ENCODE measurements at places on chromosomes 3 and 15. TPM values are rescaled to one million over a fixed set of nuclear protein-coding genes. Genes with fewer than 3 reads are reported as not detected.
A peak's percentile ranks its signal among the peaks of the same experiment; 100 is the strongest.

DNA sequence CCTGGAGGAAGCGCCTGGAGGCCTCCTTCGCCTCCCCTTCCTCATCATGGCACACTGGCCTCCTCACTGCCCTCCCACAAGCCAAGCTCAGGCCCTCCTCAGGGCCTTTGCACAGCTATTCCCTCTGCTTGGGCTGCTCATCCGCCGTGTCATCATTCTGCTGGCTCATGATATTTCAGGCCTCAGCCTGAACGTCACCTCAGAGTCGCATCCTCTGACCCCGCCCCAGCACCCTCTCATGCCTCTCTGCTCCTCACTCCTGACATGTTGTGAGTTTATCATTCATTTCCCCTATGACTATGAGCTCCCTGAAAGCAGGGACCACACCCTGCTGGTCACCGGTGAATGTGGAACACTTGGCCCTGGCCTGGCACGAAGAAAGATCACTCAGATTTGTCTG is 20.7 kb upstream of the POC1A start:
- no peak for DNase-seq

DNA sequence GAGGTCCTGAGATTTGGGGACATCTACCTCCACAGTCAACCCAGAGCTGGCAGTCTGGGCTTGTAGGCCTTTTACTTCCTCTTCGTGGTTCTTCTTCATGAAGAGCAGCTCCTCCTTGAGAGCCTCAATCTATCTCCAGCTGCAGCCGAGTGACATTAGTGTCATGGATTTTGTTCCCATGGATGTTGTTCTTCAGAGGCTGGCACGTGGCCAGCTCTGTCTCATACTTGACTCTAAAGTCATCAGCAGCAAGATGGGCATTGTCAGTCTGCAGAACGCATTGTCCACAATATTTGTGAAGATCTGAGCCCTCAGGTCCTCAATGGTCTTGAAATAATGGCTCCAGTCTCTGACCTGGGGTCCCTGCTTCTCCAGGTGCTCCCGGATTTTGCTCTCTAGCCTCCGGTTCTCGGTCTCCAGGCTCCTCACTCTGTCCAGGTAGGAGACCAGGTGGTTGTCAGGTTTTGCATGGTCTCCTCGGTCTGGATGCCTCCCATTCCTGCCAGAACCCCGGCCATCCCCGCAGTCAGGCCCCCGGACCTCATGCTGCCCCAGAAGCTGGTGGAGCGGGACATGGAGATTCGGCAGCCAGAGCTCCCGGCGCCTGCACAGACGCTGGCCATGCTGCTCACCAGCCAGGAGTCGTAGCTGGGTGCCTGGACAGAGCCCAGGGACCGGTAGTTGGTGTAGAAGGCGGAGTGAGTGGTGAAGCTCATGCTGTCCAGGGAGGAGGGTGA is 3.4 kb upstream of the CCNL1 start:
- no peak for DNase-seq

DNA sequence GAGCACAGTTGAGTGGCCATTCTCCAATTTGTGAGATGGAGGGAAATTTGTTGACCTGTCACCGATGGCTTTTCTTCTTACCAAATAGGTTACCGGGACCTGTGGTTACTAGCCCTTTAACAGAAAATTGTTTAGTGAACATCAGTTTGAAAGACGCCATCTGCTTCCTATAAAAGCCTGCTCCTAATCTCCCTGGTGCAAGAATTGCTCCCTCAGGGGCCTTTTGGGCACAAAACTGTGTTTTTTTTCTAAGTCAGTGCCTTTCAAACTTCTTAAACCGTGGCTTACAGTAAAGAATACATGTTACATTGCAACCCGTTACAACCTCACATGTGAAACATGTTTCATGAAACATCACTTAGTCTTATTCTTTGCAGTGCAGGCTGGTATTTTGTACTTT is 15.0 kb downstream of the CACNA2D3 start:
- DNase-seq = no peak

- DNase-seq = peak; percentile 20
These were observed 36.2 kb downstream of the ZPLD1 start for GRCh38 chr3:102471001-102471400.

GRCh38 chr3:25748189-25748588 is 35.1 kb downstream of the NGLY1 start:
- DNase-seq = no peak

GRCh38 chr3:171279972-171280371 is 180.2 kb downstream of the TNIK start:
- no peak for DNase-seq

- DNase-seq = peak; percentile 78
These were observed 165.2 kb upstream of the UMPS start for GRCh38 chr3:124565013-124565412.

The RPL22L1 gene
- total RNA-seq = 150 TPM

- no peak for DNase-seq
These were observed 120.7 kb downstream of the EEFSEC start for GRCh38 chr3:128273841-128274573.

- no peak for DNase-seq
These were observed 45.4 kb downstream of the SLC6A1 start for GRCh38 chr3:11037976-11038375.

DNA sequence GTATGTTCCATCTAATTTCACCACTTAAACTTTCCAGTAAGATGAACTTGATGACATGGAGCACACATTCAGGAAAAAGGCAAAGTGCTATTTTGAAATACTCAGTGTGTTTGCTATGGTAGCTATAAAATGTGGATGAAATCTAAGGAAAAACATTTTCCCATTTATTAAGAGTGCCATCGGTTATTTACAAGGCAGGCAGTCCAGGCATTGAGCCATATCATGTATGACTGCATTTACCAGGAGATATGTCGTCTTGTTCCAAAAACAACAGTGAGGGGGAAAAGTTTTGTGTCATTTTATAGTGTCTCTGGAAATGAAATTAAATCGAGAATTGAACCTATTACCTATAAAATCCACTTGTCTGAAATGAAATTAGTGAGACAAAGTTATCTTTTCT is 13.7 kb downstream of the ANXA2 start:
- peak; percentile 8 for DNase-seq

- DNase-seq = no peak
These were observed 119.6 kb upstream of the SMAD3 start for GRCh38 chr15:66945842-66946241.

- peak; percentile 57 for DNase-seq
These were observed 97.4 kb upstream of the RNU6-1 start for GRCh38 chr15:67937153-67937761.

DNA sequence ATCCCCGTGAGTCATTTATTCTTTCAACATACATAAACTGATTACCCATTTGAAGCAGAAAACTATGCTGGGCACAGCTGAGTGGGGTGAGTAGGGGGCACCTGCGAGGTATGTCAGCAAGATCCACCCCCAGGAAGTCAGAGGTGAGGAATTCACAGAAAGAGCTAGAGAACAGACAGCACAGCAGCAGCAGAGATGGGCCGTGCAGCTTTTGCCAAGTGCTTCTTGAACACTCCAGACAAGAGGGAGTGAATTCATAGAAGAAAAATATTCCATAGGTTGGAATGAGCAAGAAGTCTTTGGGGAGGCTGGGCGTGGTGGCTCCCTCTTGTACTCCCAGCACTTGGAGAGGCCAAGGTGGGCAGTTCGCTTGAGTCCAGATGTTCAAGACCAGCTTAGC is 9.4 kb upstream of the ADCY5 start:
- no peak for DNase-seq

GRCh38 chr3:52434491-52435115 is 10.3 kb downstream of the SEMA3G start:
- DNase-seq = no peak

DNA sequence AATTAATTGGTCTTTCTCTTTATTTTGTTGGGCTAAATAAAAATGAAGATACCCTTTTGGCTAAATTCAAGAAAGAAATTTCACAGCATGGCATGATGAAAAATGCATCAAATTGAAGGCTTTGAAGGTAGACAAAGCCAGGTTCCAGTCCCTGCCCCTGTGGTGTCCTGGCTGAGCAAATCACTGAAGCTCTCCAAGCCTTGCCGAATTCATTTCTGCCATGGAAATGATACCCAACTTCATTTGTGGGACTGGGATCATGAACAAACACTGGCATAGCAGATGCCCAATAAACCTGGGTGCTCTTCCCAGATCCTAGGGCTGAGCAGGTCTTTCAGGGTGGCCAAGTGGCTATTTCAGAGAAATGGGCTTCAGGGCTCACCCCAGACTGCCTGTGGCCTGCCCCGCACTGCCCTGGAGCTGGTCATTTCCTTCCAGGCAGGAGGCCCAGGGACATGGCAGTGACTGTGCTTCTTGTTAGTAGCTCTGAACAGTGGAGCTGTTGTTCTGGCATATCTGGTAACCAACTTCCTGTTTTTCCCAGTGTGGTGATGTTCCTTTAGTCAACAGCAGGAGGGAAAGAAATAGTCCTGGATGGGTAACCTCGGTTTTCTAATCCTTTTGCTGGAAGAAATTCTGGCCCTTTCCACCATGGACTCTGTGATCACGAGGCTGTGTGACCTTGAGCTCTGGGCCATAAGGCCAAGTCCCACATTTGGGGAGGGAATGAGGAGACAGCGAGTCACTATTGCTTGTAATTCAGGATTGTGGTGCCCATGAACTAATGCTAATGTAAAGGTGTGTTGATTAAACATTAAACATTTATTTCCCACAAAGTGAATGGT is 47.6 kb downstream of the CTDSPL start:
- DNase-seq = peak; percentile 8

GRCh38 chr15:64950888-64951287 is 38.8 kb downstream of the SPG21 start:
- no peak for DNase-seq

The SGO1 gene
- 13.3 TPM for total RNA-seq

The PSTPIP1 gene
- not detected for total RNA-seq

The UROC1 gene
- not detected for total RNA-seq

DNA sequence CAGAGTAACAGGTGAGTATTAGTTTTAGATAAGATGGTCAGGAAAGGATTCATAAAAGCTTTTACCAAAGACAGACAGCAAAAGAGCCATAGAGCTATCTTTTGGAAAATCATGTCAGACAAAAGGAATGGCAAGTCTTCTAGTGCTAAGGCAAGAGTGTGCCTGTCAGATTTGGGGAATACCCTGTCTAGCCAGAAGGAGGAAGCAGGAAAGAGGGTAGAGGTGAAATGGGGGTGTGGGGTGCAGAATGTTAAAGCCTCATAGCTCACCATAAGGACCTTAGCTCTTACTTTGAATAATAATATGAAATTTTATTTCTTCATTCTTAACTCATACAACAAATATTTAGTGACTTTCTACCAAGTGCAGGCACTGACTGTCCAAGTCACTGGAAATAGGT is 512.1 kb upstream of the ROBO2 start:
- no peak for DNase-seq

- DNase-seq = peak; percentile 17
These were observed 767 bp downstream of the GLT8D1 start for GRCh38 chr3:52704611-52705437.

The GPR171 gene
- not detected for total RNA-seq

DNA sequence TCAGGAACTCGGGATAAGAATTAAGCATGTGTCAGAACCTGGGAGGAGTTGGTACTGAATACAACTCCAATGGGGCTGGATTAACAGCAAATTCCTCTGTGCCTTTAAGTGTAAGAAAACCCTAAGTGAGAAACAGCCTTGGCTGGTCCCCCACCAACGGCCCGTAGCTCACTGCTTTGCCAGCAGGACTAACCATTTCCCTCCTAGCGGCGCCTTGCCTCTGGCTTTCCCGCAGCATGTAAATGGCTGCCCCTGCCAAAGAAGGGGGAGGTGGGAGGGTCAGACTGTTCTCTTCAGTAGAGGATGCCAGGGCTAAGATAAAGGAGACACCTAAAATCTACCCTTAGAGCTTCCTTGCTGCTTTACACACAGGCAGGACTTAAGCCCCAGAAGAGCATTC is 51.0 kb upstream of the SH3GL3 start:
- DNase-seq = no peak

All from Daoy (cell line).